ENCODE measurements at places on chromosomes 5 and 9. TPM values are rescaled to one million over a fixed set of nuclear protein-coding genes. Genes with fewer than 3 reads are reported as not detected.

DNA sequence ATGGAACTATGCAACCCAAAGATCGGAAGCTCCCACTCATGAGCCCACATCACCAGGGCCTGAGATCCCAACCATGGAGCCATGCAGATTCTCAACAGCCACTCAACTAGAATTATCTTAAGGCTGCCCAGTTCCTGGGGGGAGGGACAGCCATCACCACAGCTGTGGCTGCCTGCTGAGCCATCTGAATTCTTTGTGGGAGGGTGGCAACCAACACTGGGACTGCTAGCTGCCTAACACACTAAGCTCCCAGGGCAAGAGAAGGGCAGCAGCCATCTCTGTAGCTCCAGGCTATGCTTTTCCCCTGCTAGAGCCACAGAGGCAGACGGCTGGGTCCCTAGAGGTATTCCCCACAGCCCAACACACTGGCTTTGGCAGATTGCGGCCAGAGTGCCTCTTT is 251.3 kb upstream of the GRAMD2B start:
- DNase-seq: no peak

GRCh38 chr5:61306531-61307131 is 25.4 kb upstream of the ZSWIM6 start:
- no peak for DNase-seq

The EDIL3 gene
- 6.0 TPM for total RNA-seq

DNA sequence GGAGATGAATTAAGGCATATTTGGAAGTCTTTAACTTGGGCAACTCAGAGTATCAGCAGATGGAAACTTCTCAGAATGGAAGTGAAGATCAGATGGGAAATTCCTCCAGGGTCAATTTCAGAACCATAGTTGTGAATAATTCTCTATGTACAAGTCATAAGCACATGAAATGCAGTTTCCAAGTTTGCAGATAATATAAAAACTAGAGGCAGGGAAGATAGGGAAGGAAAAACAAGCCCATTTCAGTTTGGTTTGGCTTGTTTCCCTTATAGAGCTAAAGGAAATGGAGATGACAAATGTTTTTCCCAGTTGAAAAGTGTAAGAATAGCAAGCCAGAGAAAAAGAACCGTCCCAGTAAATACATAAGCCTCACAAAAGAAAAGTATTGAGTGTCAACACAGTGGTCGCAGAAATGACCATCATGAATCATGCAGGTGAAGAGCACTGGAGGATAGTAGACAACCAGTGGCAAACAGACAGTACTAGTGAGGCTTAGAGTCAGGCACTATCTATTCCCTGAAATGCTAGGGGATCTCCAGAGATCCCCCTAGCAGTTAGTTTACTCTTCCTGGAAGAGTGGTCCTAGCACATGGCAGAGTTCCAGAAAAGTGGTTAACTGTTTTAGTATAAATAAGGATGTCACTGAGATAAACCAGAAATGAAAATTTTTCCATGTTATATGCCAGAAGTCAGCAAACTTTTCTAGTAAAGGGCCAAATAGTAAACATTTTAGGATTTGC is 245.9 kb downstream of the SAXO1 start:
- no peak for DNase-seq

The POMT1 gene
- 48.0 TPM for total RNA-seq

DNA sequence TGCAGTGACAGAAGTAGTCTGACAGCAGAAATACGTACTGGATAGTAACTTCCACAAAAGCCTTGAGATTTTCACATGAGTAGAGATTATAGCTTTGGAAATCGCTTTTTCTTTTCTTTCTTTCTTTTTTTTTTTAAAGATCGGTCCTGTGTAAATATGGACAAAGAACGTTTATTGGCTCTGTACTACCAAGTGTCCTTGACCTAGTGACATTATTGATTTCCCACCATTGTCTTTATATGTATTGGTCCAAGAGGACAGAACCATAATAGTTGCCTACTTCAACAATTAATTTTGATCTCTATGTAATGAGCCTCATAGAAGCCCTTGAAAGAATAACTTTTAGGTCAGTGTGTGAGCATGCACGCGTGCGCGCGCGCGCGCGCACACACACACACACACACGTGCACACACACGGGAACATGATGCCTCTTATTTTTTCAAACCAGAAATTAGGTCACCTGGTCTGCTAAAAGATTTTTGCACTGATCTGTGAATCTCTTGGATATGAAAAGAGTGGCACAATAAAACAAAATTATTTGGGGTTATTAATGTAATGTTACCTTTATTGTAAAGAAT is 516.8 kb downstream of the PSAT1 start:
- DNase-seq: no peak

- DNase-seq: no peak
These were observed 42.8 kb downstream of the FAM78A start for GRCh38 chr9:131233556-131233955.

- DNase-seq: no peak
These were observed 19.9 kb upstream of the SLC6A3 start for GRCh38 chr5:1465117-1465516.

The ECM2 gene
- total RNA-seq: 9.6 TPM
